NCI-H1048 (cell line): ENCODE measurements at places on chromosomes 7 and 10.

- no peak for DNase-seq
Observed at GRCh38 chr10:85927952-85928665, 438.5 kb downstream of the GRID1 start.

GRCh38 chr7:92924800-92925199 lies 88.4 kb upstream of the CDK6 start:
- no peak for DNase-seq

DNA sequence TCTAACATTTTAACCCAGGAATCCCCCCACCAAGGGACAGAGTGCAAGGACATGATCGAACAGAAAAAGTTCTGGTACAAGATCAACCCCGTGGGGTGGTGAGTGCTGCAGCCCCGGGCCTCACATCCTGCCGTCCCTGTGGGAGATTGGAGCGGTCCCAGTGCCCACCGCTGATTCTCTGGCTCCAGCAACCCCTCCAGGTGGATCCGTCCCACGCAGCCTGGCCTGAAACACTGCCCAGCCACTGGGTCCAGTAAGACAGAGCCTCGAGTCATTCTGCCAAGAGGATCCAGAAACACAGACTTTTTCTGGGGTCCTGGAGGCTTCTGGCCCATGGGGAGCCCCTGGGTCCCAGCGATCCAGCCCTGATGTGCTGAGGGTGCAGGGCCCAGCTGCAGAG lies 29.5 kb downstream of the GRIFIN start:
- no peak for DNase-seq

GRCh38 chr10:5971315-5971832 lies 6.0 kb downstream of the IL15RA start:
- no peak for DNase-seq

GRCh38 chr10:21522631-21523406 lies 2.7 kb downstream of the SKIDA1 start:
- no peak for DNase-seq

GRCh38 chr7:122298131-122298530 lies 6.4 kb downstream of the FEZF1 start:
- no peak for DNase-seq

DNA sequence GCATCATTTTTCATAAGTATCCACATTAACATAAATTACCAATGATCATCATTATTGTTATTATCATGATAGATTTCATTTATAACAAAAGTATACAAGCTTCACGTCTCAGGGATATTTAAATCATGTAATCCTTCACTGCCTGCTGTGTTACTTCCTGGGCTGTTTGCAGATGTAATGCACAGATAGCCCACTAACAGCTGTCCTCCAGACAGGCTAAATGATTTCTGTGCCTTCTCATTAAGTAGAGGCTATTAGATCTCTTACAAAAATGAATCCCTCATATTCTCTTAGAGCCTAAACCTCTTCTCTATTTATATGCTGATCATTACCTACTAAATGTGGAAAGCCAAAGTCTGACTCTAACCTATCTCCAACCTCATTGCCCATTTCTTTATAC lies 9.3 kb downstream of the PCLO start:
- no peak for DNase-seq

- no peak for DNase-seq
Observed at GRCh38 chr7:86212976-86213375, 430.7 kb upstream of the GRM3 start.

DNA sequence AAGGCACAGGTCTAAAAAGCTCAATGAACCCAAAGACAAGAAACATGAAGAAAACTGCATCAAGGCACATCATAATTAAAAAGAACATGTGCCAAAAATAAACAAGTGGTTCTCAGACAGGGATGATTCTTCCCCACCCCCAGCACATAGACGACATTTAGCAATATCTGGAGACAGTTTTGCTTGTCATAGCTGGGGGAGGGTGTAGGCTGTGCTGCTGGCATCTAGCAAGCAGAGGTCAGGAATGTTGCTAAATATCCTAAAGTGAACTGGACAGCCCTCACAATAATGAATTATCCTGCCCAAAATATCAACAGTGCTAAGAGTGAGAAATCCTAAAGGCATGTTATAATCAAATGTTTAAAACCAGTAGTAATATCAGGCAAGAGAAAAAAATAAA lies 122.6 kb downstream of the MICU1 start:
- no peak for DNase-seq

DNA sequence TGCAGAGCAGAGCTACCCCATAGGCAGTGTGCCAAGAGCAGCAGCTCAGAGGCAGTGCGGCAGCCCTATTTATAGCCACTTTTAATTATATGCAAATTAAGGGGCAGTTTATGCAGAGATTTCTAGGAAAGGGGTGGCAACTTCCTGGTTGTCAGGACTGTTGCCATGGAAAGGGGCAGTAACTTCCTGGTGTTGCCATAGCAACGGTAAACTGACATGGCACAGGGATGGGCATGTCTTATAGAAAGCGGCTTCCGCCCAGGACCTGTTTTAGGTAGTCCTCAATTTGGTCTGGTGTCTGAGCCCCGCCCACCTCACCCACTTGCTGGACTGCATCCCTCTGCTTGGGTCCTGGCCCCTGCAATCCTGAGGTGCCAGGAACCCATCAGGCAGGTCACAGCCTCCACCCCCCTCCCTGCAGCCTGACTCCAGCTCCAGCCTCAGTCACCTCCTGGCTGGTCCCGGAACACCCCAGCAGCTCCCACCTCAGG lies 115.8 kb downstream of the TMEM130 start:
- peak; percentile 82 for DNase-seq
